Stimulated activated CD4-positive, alpha-beta T cell treated with anti-CD3 and anti-CD28 coated beads, Interleukin-1b, Interleukin-23, amount 100 ng/mL, for 4 hours (primary cell): ENCODE measurements at places on chromosomes 7 and 10.

GRCh38 chr7:27897441-27897847 is 157.5 kb downstream of the TAX1BP1 start:
- DNase-seq, result no peak

GRCh38 chr10:70536196-70536861 is 57.8 kb downstream of the PALD1 start:
- no peak for DNase-seq

DNA sequence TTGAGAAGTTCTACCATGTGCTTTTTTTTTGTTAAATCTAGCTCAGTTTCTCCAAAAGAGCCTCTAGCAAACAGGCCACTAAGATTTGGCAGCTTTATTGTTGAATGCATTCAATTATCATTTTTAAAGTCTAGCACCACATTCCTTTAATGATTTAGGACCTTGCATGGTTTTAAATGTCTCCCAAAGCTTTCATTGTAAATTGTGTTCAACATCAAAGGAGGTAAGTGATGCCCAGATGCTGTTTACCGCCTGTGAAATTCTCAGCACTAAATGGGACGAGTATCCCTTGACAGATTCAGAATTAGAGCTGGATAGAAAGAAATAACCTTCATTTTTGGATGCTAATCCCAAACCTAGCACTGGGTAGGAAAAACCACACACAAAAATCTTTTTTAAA is 112.1 kb upstream of the FAM204A start:
- DNase-seq, result no peak

- no peak for DNase-seq
Observed at GRCh38 chr7:157403646-157404401, 67.0 kb downstream of the DNAJB6 start.

- DNase-seq, result no peak
Observed at GRCh38 chr10:84088626-84089025, 50.7 kb upstream of the GHITM start.

DNA sequence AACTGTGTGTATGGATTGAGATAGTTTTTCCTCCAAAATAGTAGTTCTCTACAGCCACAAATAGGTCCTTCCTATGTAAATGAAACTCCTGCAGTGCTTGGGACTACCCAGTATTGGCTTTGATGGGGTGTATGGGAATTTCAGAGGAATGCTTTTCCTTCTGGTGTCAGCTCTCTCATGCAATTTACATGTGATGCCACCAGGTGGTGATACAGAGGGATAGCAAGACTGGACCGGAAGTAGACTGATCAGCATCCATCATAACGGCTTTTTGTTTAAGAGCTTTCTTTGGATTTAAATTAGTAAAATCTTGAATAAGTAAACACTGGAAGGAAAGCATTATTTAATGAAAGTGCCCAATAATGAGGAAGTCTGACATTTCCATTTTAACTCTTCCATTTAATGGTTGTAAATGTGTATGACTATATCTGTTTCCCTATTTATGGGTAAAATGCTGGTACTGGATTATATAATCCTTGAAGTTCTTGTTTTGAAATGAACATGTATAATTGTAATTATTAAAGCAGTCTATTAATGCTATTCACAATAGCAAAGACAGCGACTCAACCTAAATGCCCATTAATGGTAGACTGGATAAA is 22.7 kb downstream of the DYNC1I1 start:
- DNase-seq, result no peak

GRCh38 chr10:61763778-61764177 is 101.0 kb downstream of the CABCOCO1 start:
- no peak for DNase-seq
